CD4-positive, alpha-beta T cell treated with Interleukin-17A for 1 hour (primary cell): ENCODE measurements at places on chromosomes 3 and 15.

DNA sequence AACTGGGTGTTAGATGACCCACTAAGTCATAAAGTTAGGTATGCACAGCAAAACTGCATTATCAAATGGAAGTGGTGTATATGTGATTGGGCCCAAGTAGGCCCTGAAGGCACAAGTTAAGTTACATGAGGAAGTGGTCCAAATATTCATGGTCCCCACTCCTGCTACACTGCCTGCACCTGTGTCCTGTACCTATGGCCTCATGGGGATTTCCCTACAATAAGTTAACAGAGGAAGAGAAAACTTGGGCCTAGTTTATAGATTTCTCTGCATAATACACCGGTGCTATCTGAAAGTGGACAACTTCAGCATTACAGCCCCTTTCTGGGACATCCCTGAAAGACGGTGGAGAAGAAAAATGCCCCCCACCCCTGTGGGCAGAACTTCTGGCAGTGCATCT lies 41.5 kb downstream of the STRIT1 start:
- no peak for DNase-seq

- no peak for DNase-seq
These were observed 19.7 kb downstream of the BLOC1S6 start for GRCh38 chr15:45606841-45607240.

DNA sequence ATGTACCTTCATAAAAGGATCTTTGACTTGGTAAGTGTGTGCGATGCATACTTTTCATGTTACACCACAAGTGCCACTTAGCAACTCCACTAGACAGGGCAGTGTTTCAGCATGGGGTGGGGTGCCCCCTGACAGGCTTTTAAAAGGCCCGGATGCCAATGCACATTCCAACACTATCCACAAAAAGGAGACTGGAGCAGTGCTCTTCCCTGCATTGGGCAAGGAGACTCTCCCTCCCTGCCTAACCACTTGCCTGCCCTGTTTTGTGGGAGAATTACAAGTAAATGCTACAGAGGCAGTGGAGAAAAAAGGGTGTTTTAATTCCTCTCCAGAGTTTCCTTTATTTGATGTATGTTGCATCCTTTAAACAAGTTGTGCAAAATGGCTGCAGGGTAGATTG lies 1.7 kb upstream of the RARB start:
- DNase-seq, result no peak

GRCh38 chr3:122091602-122092295 lies 36.6 kb downstream of the CD86 start:
- DNase-seq, result no peak

GRCh38 chr3:118097226-118097625 lies 937.4 kb downstream of the IGSF11 start:
- no peak for DNase-seq

- DNase-seq, result no peak
These were observed 647.1 kb downstream of the NTRK3 start for GRCh38 chr15:87609474-87609873.

- DNase-seq, result no peak
These were observed 92.0 kb upstream of the LINGO1 start for GRCh38 chr15:77724715-77725114.

- no peak for DNase-seq
These were observed 173.4 kb upstream of the CADPS start for GRCh38 chr3:63048367-63049326.

DNA sequence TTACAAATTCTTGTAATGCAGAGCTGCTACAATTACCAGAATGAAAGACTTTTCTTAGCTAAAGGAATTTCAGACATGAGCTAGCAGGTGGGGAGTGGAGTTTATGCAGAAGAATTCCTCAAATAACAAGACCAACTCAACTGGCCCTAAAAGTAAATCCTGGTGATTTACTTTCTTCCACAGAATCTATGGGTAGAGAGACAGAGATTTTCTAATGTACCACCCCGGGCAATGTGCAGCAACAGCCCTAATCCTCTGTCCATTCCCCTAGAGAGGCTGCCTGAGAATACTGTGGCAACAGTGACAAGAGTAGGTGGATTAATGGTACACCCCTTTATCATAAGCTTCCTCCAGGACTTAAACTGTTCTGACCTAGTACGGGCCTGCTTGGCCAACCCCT lies 55.2 kb downstream of the AQR start:
- DNase-seq, result no peak

DNA sequence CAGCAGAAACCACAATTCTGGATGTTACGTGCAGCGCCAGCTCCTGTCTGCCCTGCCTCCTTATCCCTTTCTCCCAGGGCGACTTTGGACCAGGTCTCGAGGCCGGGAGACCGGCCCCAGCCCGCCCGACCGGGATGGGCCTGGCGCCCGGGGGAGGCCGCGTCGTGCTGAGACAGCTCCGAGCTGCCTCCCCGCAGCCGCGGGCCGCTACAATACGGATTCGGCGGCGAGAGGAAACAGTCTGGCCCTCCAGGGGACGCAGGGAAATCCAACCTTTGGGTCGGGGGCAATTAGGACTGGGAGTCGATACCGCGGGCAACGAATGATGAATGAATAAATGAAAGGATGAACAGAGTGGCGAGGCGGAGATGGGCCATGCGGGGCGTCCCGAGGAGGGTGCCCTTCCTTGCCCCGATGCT lies 537 bp downstream of the GRAMD2A start:
- DNase-seq, result no peak

DNA sequence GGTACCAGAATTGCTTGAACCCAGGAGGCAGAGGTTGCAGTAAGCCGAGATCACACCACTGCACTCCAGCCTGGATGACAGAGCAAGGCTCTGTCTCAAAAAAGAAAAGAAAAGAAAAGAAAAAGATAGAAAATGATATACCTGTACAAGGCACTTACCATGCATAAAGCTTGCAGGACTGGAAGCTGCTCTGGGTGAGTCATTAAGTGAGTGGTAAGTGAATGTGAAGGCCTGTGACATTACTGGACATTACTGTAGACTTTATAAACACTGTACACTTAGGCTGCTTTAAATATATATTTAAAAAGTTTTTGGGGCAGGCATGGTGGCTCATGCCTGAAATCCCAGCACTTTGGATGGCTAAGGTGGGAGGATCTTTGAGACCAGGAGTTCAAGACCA lies 99.2 kb downstream of the SLMAP start:
- no peak for DNase-seq

- DNase-seq, result no peak
These were observed 75.4 kb downstream of the XXYLT1 start for GRCh38 chr3:195195321-195196209.
